Activated CD8-positive, alpha-beta memory T cell treated with anti-CD3 and anti-CD28 coated beads for 24 hours (primary cell): ENCODE measurements at places on chromosomes 4 and X.

DNA sequence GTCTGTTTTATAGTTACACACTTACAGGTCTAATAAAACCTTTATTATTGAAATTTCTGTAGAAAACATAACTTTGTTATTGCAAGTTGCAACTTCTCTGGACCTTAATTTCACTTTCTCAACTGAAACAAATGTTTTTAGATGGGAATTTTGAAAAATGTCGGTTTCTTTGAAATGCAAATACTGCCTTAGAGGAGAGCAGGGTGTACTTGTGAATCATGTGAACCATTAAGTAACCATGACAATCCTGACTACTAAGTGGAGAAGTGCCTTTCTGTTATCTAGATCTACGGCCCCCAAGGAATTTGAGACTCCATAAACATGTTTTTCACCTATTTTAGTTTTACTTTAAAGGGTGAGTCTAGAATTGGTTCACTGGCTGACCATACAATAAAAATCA lies 8.5 kb upstream of the ARMCX2 start:
- no peak for DNase-seq

DNA sequence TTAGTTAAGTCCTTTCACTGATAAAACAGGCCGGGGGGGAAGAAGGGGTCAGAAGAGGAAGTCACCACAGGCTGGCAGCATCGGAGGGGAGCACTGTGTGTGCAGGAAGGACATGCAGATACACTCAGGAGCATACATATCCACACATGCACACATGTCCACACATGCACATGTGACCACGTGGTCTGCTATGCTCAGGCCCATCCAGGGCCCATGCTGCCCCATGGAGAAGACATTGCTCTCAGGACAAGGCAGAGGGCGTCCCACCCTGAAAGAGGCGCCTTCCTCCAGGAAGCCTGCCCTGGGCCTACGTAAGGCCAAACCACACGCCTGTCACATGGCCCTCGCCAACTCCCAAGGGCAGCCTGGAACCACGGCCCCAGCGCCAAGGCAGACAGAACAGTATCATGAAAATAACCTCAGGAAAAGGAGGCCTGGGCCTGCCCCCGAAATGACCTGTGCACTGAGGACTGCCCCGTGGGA lies 15.8 kb downstream of the WDR1 start:
- no peak for DNase-seq

GRCh38 chr4:13541720-13542576 lies 2.4 kb downstream of the NKX3-2 start:
- peak; percentile 75 for DNase-seq

DNA sequence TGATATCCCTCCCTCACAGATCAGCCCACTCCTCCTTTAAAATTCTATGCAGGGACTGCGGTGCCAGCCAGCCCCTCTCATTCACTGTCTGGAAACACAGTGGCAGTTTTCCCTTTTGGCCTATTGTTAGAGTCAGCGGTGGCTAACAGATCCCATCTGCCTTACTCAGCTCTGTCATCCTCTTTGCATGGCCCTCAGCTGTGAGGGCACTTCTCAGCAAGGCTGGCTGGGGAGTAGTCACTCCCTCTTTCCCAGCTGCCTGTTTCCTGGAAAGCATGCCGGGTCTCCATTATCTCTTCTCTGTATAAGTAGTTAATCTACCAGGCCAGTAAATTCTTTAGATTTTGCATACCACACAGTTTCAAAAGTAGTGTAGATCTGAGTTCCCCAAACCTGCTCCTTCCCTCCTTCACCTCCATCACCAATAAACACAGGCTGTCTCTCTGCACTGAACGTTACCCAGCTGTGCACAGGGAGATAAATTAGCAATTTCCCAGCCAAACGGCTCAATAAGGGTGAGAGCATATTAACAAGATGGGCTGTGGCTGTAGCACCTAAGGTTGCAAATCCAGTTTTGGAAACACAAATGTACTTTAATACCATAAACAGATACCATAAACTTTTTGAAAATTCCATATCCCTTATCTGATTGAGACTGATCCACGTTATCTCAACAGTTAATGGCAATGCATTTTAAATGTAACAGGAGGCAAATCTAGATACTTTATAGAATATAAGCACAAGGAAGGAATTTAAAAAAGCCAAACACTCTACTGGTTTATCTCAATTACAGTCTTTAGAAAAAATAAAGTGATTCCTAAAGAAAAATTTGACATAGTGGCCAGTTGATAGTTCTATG lies 229.3 kb downstream of the ANKRD50 start:
- no peak for DNase-seq

GRCh38 chrX:153490217-153490930 lies 4.4 kb upstream of the BGN start:
- no peak for DNase-seq

DNA sequence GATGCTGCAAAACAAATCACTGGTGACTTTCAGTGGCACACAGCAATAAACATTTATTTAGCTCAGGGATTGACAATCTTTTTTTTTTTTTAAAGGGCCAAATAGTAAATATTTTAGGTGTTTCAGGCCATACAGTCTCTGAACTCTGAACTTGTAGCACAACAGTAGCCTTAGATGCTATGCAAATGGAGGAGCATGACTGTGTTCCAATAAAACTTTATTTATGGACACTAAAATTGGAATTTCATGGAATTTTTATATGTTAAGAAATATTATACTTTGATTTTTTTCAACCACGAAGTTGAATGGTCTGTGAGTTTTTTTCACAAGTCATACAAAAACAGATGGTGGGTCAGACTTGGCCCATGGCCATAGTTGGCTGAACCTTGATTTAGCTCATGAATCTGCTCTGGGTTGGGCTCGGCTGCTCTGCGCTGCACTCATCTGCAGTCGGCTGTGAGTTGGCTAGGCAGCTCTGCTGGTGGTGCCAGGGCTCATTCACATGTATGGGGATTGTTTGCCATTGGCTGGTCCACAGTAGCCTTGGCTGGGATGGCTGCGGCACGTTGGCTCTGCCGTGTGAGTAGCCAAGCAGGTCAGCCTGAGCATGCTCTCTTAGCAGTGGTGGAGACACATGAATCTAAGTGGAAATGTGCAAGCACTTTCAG lies 231.7 kb upstream of the PGRMC2 start:
- DNase-seq, result no peak

- no peak for DNase-seq
Measured at GRCh38 chrX:73563738-73564068, 706 bp downstream of the CHIC1 start.

- DNase-seq, result no peak
Measured at GRCh38 chr4:167524091-167524490, 289.8 kb upstream of the SPOCK3 start.

DNA sequence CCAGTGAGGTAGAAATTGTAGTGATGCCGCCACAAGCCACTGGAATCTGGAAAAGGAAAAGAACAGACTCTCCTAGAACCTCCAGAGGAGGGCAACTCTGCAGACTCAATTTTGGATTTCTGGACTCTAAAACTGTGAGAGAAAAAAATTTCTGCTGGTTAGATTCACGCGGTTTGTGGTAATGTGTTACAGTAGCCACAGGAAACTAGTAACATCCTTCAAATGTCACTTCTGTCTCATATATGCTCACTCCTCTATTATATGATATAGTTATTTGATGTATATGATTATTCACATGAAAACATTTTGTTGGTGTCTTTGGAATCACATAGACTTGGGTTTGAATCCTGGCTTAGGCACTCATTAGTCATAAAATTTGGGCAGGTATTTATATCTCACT lies 18.8 kb downstream of the LDOC1 start:
- DNase-seq, result no peak

DNA sequence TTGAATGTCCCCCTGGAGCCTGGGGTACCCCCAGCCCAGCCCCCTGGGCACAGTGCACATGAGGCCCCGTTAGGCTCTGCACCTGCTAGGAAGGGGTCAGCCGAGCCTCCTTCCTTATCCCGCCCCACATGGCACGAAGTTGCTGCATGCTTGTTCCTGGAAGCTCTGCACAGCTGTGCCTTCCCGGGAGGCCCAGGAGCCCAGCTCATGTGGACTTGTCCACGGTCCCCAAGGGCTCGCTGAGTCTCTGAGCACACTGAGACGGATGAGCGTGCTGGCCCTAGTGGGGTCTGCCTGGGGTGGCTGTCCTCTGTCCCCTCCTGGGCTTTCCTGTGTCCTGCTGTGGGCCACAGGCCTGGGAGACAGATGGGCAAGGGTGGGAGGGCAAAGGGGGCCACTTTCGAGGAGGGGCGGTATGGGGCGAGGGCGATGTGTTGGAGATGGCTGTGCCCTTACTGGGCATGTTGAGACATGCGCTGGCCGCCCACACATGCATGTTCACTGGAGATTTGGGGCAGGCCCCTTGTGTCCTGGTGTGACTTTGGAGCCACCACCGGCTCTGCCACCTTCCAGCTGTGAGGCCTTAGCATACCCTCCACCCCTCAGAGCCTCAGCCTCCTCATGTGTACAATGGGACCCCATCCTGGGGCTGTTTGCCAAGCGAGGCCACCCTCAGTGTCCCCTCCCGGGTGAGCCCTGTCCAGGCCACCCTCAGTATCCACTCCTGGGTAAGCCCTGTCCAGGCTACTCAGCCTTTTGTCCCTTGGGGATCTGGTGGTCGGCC lies 237.6 kb downstream of the AFAP1 start:
- no peak for DNase-seq

DNA sequence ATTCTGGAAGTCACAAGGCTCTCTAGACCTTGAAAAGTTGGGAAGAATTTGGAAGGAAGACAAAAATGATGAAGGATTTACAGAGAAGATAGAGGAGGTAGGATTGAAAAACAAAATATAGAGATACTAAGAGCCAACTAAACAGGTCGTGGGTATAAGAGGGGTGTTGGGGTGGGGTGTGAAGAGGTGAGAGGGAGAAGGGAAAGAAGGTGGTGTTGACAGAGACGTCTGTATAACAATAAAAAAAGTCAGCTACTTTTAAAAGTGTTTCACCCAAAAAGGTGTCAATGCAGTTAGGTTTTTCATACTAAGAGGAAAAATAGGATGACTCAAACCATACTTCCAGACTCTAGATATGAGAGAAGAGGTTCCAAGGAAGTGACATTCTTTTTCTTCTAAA lies 33.0 kb upstream of the MAP3K15 start:
- no peak for DNase-seq

GRCh38 chr4:37858872-37859271 lies 32.0 kb upstream of the TBC1D1 start:
- no peak for DNase-seq

GRCh38 chrX:20224814-20225487 lies 41.8 kb downstream of the RPS6KA3 start:
- no peak for DNase-seq

DNA sequence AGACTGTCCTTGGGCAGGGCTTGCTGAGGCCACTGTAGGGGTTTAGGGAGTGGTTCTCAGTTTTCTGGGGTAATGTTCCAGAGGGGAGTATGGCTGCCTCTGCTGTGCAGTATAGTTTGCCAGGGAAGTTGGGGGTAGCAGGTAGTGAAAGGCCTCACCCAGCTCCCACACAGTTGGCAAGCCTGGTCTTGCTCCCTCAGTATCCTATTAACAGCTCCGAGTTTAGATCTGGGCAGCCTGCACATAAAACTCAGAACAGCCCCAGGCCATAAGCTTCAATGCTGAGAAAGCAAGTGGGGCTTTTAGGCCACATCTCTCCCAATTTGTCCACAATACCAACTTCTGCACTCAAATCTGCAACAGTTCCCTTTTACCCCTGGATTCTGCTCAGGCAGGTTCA lies 205.2 kb downstream of the GALNTL6 start:
- no peak for DNase-seq

- no peak for DNase-seq
Measured at GRCh38 chr4:15521442-15522039, 51.9 kb downstream of the CC2D2A start.

DNA sequence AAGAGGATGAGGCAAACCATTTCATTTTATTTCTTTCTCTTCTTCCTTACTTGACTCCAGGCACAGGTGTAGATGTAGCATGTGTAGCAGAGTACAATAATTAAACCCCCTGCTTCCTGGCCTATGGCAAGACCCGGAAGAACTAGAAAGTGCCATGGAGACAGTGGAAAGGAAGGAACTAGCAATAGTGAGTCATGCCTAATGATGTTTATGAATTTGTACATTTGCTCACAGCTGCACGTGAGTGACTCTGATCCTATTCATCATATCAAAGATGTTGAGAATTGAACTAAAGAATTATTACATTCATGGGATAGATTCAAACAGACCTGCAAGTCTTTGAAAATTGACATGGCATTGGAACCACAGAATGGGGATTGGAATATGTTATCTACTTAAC lies 2233.9 kb upstream of the TENM3 start:
- DNase-seq, result no peak

DNA sequence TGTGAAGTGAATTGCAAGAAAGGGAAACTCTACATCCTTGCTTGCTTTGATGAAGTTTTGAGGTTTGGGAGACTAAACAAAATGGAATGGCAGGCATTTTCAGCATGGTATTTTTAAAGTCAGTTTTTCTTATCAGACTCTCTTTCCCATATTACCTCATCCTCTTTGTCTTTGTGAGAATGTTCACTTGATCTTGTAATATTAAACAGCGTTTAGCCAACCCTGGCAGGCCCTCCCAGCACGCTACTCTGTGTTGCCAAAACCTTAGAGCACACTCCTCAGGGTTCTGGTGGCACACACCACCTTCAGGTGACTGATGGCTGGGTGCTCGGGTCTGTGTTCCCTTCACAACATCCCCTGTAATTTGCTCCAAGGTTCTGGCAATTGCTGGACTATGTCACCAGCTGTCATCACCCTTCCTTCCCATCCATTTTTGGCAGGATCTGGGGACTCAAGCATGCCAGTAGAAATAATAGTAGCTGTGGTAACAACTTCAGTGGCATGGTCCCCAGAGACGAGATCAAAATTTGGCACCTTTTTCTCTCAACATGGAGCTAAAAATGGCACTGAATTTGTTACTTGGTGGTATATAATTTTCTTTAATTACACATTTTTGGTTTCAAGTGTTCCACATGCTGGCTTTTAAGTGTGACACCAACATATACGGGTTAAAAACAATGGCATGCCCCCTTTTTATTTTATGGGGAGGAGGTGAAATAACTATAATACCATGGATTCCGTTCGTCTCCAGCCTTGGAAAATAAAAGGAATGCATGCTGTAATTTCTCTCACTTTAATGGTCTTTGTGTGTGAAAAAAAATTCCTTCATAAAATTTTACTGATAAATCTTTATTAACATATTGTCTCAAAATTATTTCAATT lies 273.1 kb downstream of the DCTD start:
- no peak for DNase-seq

DNA sequence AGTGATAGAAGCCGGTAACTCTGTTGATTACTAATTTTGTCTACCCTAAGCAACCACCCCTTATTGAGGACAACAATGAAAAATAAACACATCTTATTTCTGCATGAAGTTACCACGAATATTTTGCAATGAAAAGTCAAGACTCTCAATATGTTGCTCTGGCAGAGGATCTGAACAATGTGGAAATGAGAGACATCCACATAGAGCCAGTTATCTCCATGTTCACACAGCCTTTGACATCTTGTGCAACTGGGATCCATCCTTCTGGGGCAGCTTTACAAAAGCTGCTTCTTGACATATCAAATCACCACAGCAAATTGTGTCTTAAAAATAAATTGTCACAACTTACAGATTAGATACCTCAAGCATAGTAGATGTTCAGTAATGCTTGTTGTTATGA lies 10.2 kb downstream of the EDNRA start:
- DNase-seq, result no peak

- DNase-seq, result no peak
Measured at GRCh38 chr4:26069218-26069617, 155.2 kb downstream of the SMIM20 start.

- peak; percentile 69 for DNase-seq
Measured at GRCh38 chrX:75746891-75747639, 38.0 kb downstream of the MAGEE2 start.
